Aorta (tissue), 5 donors: ENCODE measurements at places on chromosomes 4 and X. TPM values are rescaled to one million over a fixed set of nuclear protein-coding genes. Genes with fewer than 3 reads are reported as not detected.

DNA sequence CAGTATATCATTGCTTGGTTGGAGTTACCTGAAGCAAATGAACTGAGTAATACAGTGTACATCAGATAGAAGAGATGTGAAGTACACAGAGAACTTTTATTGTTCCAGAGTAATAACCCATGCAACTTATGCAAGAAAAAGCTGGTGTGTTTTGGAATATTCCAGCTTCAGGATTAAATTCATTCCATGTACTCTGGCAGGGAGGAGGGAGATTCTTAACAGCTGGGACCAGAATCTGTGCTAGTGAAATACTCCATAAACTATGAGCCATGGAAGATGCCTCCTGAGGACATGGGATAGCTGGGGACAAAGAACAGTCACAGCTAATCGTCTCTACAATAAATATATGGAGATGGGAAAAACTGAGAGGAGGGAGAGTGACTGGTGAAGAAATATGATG, 101.6 kb upstream of the OTUD4 start:
- peaks cover 5% of the 10 kb centered on the region for H3K4me1 ChIP-seq
- DNase-seq, result no peak
- no peaks in the 10 kb centered on the region for H3K27me3 ChIP-seq
- no peaks in the 10 kb centered on the region for H3K36me3 ChIP-seq
- no peak overlapping the region for H3K4me3 ChIP-seq

- H3K27ac ChIP-seq, result no peak overlapping the region
- no peak for DNase-seq
- H3K27me3 ChIP-seq, result no peaks in the 10 kb centered on the region
These were observed 293.6 kb upstream of the NDST3 start for GRCh38 chr4:117740736-117741135.

DNA sequence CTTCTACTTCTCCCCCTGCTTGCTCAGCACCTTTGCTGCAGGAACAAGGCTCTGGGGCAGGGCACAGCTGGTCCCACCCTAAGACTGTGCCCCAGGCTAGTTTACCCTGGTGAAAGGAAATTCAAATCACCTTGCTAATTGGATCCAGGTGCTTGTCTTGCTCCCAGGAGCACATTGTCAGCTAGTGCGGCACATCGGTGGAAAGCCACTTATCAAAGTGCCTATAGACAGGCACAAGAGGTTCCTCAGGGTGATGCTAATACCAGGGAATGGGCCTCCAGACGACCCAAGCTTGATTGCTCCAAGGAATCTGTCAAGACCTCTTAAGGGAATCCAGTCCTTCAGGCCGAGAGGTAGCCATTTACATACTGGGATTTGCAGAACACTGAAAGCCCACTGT, 64.5 kb upstream of the PRPS1 start:
- H3K27ac ChIP-seq, result no peak overlapping the region
- H3K4me3 ChIP-seq, result no peak overlapping the region
- no peaks in the 10 kb centered on the region for H3K27me3 ChIP-seq
- no peaks in the 10 kb centered on the region for H3K4me1 ChIP-seq

DNA sequence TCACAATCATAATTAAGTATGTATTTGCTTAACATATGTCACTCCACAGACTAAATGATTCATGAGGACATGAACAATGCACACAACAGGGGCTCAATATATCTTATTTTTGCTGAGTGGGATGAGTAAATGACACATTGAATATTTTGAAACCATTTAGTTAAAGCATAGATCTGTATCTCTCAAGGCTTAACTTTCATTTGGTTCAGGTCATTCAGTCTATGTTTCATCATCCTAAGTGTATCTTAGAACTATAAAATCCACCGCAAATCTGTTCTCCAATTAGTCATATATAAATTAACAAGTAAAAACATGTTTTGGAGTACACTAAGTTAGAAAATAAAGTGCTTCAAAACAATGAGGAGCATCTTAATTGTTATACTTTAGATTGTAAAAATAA, 45.8 kb downstream of the AREG start:
- no peaks in the 10 kb centered on the region for H3K36me3 ChIP-seq
- DNase-seq, result no peak
- no peaks in the 10 kb centered on the region for H3K4me1 ChIP-seq
- no peak overlapping the region for H3K4me3 ChIP-seq

- H3K27ac ChIP-seq, result no peak overlapping the region
- no peaks in the 10 kb centered on the region for H3K27me3 ChIP-seq
- no peak overlapping the region for H3K4me3 ChIP-seq
- no peaks in the 10 kb centered on the region for H3K36me3 ChIP-seq
- no peaks in the 10 kb centered on the region for H3K4me1 ChIP-seq
These were observed 85.9 kb downstream of the ARSJ start for GRCh38 chr4:113893546-113893945.

GRCh38 chr4:12221031-12221430, 792.3 kb upstream of the HS3ST1 start:
- no peaks in the 10 kb centered on the region for H3K4me1 ChIP-seq
- H3K27me3 ChIP-seq, result no peaks in the 10 kb centered on the region
- DNase-seq, result no peak

DNA sequence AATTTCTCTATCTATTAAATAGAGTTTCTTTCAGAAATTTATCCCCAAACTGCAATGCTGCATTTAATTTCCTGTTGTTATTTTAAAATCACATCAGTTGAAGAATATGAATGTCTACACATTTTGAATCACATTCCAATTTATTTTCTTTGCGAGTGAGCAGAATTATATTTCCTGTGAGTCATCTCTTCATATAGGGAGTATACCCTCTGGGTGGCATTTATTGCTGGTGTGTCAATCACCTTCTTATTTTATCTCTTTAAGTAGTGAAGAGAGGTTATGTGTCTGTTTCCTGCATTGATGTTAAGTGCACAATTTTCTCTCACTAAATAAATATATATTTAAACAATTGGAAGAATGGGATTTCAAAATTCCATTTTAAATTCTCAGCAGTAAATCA, 511.0 kb upstream of the ATOH1 start:
- DNase-seq, result no peak
- H3K27me3 ChIP-seq, result no peaks in the 10 kb centered on the region
- H3K4me3 ChIP-seq, result no peak overlapping the region
- no peak overlapping the region for H3K27ac ChIP-seq
- no peaks in the 10 kb centered on the region for H3K36me3 ChIP-seq

DNA sequence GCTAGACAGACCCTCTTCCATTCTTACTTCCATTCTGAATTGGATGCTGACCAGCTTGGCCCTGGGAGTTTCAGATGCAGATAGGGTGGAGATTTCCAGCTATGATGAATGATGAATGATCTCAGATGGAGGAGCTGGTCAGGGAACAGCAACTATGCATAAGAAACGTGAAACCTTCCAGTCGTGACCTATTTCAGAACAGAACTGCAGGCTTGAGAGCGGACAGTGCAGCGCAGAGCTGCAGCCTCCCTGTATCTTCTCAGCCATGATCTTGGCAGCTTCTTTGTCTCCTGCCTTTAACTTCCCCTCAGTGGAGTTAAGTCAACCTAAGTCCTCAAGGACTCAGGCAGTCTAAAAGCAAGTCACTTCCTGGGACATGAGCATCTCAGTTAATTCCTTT, 43.3 kb upstream of the HAND2 start:
- no peak overlapping the region for H3K27ac ChIP-seq
- H3K27me3 ChIP-seq, result no peaks in the 10 kb centered on the region
- no peaks in the 10 kb centered on the region for H3K36me3 ChIP-seq
- no peak overlapping the region for H3K4me3 ChIP-seq
- DNase-seq, result no peak
- H3K4me1 ChIP-seq, result no peaks in the 10 kb centered on the region

DNA sequence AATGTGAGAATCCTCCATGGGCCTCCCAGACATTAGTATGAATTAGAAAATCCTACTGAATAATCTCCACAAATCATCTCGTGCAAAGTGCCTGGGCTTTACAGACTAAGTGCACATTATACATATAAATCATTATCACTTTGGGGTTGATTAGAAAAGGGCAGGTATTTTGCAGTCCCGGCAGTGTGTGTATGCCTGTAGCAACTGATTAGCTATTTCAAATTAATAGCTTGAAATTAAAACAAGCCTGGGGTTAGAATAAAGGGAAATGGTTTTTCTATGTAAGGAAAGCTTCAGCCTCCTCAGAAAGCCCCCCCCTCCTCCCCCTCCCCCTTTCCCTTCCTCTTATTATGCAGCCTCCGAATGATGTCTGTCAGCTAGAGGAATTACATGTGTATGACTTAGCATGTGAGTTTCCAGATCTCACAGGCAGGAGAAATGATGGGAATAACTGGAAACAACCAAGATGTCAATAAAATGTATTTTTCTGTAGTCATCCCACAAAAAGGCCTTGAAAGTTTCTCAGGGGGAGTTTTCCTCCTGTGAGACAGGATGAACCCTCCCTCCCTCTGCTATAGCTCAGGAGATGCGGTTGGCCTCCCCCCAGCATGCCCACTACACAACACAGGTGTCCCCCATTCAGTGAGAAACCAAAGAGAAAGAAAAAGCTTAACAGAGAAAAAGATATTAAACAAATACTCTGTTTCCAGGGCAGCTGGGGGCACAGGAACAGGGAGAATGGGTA, 41.2 kb upstream of the RASGEF1B start:
- DNase-seq, result no peak
- no peaks in the 10 kb centered on the region for H3K36me3 ChIP-seq
- H3K27me3 ChIP-seq, result no peaks in the 10 kb centered on the region
- H3K4me1 ChIP-seq, result no peaks in the 10 kb centered on the region
- no peak overlapping the region for H3K27ac ChIP-seq

- DNase-seq, result no peak
- H3K4me3 ChIP-seq, result no peak overlapping the region
- no peaks in the 10 kb centered on the region for H3K4me1 ChIP-seq
- no peaks in the 10 kb centered on the region for H3K27me3 ChIP-seq
- no peak overlapping the region for H3K27ac ChIP-seq
These were observed 5.6 kb downstream of the PCDH10 start for GRCh38 chr4:133154725-133155124.

GRCh38 chr4:158239196-158239595, 28.9 kb downstream of the TMEM144 start:
- peaks cover 4% of the 10 kb centered on the region for H3K4me1 ChIP-seq
- H3K4me3 ChIP-seq, result no peak overlapping the region
- peaks cover 2% of the 10 kb centered on the region for H3K36me3 ChIP-seq
- no peak for DNase-seq

GRCh38 chr4:166198516-166199310, 325.7 kb downstream of the TLL1 start:
- no peak overlapping the region for H3K4me3 ChIP-seq
- no peaks in the 10 kb centered on the region for H3K27me3 ChIP-seq
- H3K36me3 ChIP-seq, result no peaks in the 10 kb centered on the region
- H3K4me1 ChIP-seq, result no peaks in the 10 kb centered on the region

- no peaks in the 10 kb centered on the region for H3K4me1 ChIP-seq
- no peak overlapping the region for H3K27ac ChIP-seq
- H3K36me3 ChIP-seq, result no peaks in the 10 kb centered on the region
These were observed 32.8 kb upstream of the TMPRSS11A start for GRCh38 chr4:67996127-67996526.

GRCh38 chrX:109672239-109672638, 47.3 kb upstream of the KCNE5 start:
- no peak for DNase-seq
- no peaks in the 10 kb centered on the region for H3K27me3 ChIP-seq
- no peaks in the 10 kb centered on the region for H3K36me3 ChIP-seq
- no peak overlapping the region for H3K4me3 ChIP-seq

DNA sequence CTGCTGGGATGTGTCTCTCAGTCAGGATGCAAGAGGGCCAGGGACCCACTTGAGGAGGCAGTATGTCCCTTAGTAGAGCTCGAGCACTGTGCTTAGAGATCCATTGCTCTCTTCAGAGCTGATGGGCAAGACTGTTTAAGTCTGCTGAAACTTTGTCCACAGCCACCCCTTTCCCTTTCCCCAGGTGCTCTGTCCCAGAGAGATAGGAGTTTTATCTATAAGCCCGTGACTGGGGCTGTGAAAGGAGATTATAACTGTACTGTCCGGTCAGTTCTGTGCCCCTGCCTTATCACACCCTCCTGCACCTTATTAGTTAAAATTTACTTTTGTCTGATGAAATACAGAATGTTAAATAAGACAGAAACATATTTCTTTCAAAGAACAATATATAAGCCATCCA, 378.4 kb downstream of the PABPC4L start:
- H3K27me3 ChIP-seq, result no peaks in the 10 kb centered on the region
- H3K4me1 ChIP-seq, result no peaks in the 10 kb centered on the region
- DNase-seq, result no peak
- no peak overlapping the region for H3K4me3 ChIP-seq

GRCh38 chr4:83440899-83441298, 14.7 kb downstream of the HELQ start:
- no peak for DNase-seq
- no peak overlapping the region for H3K27ac ChIP-seq
- H3K4me1 ChIP-seq, result no peaks in the 10 kb centered on the region

DNA sequence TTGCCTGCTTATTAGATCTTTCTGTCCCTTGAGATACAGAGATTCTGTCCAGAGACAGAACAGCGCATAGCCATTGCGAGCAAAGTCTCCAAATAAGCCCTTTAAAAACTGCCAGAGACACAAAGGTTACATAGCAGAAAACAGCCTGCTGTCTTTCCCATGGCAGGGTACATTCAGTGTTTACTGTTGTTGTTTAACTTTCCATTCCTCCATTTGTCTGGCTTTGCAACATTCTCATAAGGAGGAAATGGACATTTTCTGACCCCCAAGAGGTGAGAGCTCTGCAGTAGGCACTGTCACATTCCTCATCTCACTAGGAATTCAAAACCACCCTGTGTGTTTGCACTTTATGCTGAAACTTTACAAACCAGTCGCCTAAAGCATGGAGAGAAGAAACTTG, 48.3 kb downstream of the PDE5A start:
- no peak overlapping the region for H3K4me3 ChIP-seq
- no peaks in the 10 kb centered on the region for H3K27me3 ChIP-seq
- H3K4me1 ChIP-seq, result peaks cover 2% of the 10 kb centered on the region
- H3K36me3 ChIP-seq, result no peaks in the 10 kb centered on the region
- no peak for DNase-seq

Gene DOK7
- total RNA-seq, result 3.3 TPM

Gene PAGE5
- total RNA-seq, result not detected

Gene GJB1
- not detected for total RNA-seq

Gene MAGEB10
- total RNA-seq, result not detected

Gene RASSF6
- not detected for total RNA-seq

Gene RBMX
- total RNA-seq, result 128 TPM

Gene PSAPL1
- not detected for total RNA-seq

Gene SH3BGRL
- total RNA-seq, result 199 TPM

Gene ITIH6
- total RNA-seq, result not detected
